Suprapubic skin (tissue), 4 donors: ENCODE measurements at places on chromosomes 3 and 15. TPM values are rescaled to one million over a fixed set of nuclear protein-coding genes. Genes with fewer than 3 reads are reported as not detected.

ATP13A5 gene
- total RNA-seq: 4.8 TPM

DNA sequence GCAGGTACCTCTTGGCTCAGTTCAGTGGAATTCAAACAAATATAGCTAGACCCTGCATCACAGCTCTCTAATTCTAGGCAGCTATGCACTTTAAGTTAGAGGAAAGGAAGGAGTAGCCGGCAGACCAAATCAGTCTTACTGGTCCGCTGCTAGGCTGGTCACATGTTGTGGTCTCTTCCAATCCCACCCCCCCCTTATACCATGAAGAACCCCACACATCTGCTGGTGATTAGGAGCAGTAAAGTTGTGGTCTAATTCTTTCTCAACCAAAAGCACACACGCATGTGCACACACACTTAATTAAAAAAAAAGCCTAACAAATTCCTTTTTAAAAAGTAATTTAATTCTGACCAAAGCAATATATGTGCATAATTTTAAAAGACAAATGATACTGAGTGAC is 16.7 kb upstream of the SH3GL3 start:
- no peak for DNase-seq
- H3K4me3 ChIP-seq: no peak overlapping the region
- H3K27ac ChIP-seq: no peak overlapping the region
- H3K36me3 ChIP-seq: no peaks in the 10 kb centered on the region
- no peaks in the 10 kb centered on the region for H3K27me3 ChIP-seq
- no peaks in the 10 kb centered on the region for H3K4me1 ChIP-seq

MUSTN1 gene
- 13.4 TPM for total RNA-seq

DNA sequence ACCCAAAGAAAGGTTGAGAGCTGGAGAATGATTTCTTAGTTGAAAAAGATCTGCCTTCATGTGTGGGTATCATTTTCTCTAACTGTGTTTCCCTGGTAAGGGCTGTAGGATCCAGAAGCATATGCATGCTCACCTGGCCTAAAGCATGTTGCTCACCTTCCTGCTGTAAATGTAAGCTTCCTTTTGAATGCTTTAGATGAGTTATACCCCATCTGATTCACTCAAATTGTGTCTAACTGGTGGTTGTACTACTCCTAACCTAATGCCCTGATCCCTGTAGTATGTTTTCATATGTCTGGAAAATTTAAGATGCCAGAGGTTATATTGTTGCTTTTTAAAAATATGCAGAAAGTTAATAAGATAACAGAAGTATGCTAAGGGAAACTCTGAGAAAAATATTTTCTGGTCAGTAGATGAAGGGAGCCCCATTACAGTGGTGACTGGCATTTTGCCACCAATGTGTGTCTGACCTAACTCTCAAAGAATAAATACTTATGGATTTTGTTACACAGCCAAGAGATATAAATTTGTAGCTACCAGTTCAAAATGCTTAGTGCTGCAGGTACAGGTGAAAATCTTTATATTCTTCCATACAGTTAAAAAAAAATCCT is 7.7 kb downstream of the FILIP1L start:
- DNase-seq: no peak
- peaks cover 49% of the 10 kb centered on the region for H3K4me1 ChIP-seq
- H3K27me3 ChIP-seq: no peaks in the 10 kb centered on the region
- no peaks in the 10 kb centered on the region for H3K36me3 ChIP-seq

CHRNA7 gene
- 1.6 TPM for total RNA-seq

DNA sequence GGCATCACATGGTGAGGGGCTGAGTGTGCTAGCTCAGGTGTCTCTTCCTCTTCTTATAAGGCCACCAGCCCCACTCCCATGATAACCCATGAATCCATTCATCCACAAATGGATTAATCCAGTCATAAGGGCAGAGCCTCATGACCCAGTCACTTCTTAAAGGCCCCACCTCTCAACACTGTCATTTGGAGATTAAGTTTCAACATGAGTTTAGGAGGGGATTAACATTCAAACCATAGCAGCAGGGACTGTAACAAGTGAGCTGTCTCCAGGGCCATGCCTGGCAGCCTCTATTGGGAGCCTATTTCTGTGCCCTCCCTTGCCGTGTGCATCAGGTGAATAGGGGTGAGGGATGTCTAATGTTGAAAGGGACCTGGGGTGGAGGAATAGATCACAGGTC is 77.5 kb downstream of the CHRD start:
- DNase-seq: no peak
- H3K27me3 ChIP-seq: no peaks in the 10 kb centered on the region
- no peaks in the 10 kb centered on the region for H3K4me1 ChIP-seq
- no peak overlapping the region for H3K27ac ChIP-seq
- H3K36me3 ChIP-seq: no peaks in the 10 kb centered on the region

- H3K4me3 ChIP-seq: no peak overlapping the region
- H3K4me1 ChIP-seq: peaks cover 2% of the 10 kb centered on the region
- no peak for DNase-seq
- H3K27ac ChIP-seq: no peak overlapping the region
Observed at GRCh38 chr3:147615035-147615434, 205.9 kb downstream of the ZIC1 start.

- no peak for DNase-seq
- peaks cover 12% of the 10 kb centered on the region for H3K4me1 ChIP-seq
- H3K27ac ChIP-seq: no peak overlapping the region
- H3K27me3 ChIP-seq: no peaks in the 10 kb centered on the region
Observed at GRCh38 chr3:143784446-143784845, 63.8 kb downstream of the SLC9A9 start.

DNA sequence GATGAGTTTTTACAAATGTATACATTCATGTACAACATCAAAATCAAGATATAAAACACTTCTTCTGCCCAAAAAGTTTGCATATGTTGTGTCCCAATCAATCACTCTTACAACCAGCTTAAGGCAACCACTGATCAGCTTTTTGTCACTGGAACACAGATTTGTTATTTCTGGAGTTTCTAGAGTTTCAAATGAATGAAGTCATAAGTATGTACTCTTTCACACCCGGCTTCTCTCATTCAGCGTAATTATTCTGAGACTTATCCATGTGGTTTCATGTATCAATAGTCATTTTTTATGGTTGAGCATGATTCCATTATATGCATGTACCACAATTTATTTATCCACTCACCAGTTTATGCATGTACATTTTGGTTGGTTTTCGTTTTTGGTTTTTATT is 53.0 kb upstream of the CORO2B start:
- no peak for DNase-seq
- H3K27me3 ChIP-seq: no peaks in the 10 kb centered on the region
- no peak overlapping the region for H3K27ac ChIP-seq
- H3K4me1 ChIP-seq: peaks cover 10% of the 10 kb centered on the region

UPK1B gene
- not detected for total RNA-seq

DNA sequence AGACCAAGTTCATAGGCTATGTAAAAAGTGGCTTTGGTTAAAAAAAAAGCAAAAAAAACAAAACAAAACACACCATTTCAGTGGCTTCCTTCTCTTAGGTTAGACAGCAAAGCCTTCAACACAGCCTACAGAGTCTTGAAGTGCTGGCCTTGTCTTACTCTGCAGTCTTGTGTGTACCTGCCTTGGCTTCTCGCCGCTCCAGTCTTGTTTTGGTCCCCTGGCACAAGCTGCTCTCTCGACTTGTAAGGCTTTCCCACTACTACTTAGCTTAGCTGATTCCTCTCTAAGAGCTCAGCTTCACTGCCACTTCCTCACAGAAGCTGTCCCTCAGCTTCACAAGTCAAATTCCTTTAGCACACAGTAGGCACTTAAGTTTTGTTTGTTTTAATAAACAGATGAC is 63.0 kb downstream of the ST3GAL6 start:
- H3K4me3 ChIP-seq: no peak overlapping the region
- peaks cover 4% of the 10 kb centered on the region for H3K36me3 ChIP-seq
- no peaks in the 10 kb centered on the region for H3K27me3 ChIP-seq
- no peak for DNase-seq

ZDHHC23 gene
- total RNA-seq: 10.0 TPM

PIAS1 gene
- 55.0 TPM for total RNA-seq

DNA sequence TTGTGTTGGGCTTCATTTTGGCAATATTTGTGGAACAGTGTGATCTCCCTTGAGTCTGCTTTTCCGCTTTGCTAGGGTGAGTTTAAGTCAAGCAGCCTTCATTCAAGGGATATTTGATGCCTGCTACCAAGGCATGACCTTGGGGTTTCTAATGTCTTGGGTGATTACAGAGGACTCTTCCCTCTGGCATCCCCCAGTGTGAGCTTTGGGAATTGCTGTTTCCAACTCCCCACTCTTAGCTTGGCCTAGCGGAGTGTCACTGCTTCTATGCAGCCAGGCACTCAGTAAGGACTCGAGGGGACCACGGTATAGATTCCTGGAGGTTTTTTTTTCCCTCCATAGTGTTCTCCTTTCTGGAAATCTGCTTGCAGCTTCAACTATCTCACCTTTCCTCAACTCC is 21.1 kb downstream of the GCNT3 start:
- H3K27ac ChIP-seq: no peak overlapping the region
- no peaks in the 10 kb centered on the region for H3K4me1 ChIP-seq
- H3K4me3 ChIP-seq: no peak overlapping the region
- peaks cover 5% of the 10 kb centered on the region for H3K36me3 ChIP-seq
- no peak for DNase-seq

DNA sequence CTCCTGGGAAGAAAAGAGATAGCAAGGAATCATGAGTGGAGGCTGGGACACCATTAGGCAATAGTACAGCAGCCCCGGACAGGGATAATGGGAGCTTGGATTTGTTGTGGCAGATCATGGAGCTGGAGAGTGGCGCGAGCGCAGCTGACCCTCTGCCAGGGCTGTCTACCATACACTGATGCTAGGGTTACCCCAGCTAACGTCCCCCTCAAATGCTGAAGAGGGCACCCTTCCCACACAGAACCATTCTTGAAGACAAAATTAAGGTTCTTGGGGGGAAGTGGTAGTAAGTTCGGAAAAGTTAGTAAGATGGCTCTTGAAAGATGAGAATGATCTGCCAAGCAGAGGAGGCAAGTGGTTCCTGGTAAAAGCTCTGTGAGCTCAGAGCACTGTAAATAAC is 61.1 kb downstream of the ST3GAL6 start:
- no peak for DNase-seq
- no peak overlapping the region for H3K4me3 ChIP-seq
- no peaks in the 10 kb centered on the region for H3K27me3 ChIP-seq
- H3K36me3 ChIP-seq: peaks cover 4% of the 10 kb centered on the region

TMEM212 gene
- not detected for total RNA-seq

GRCh38 chr3:119350114-119350513 is 55.9 kb downstream of the ARHGAP31 start:
- no peak overlapping the region for H3K4me3 ChIP-seq
- DNase-seq: no peak
- no peaks in the 10 kb centered on the region for H3K27me3 ChIP-seq
- peaks cover 14% of the 10 kb centered on the region for H3K4me1 ChIP-seq
- H3K36me3 ChIP-seq: no peaks in the 10 kb centered on the region
- peak overlapping the region; percentile 2 for H3K27ac ChIP-seq

DNA sequence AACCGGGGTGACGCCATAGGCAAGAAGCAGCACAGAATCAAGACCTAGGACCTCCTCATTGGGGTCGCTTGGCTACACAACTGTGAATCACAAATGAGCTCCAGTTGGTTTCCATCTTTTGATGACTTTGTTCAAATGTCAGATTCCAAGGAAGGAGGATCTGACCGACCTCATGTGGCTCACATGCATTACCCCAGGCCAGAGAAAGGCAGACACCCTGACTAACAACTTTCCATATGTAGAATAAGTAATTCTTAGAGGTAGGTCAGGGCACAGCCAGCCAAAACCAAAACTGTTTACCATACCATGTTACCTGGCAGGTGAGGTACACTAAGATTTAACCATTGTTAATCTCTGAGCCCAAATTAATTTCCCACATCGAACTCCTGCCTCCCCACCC is 96.5 kb downstream of the CCNL1 start:
- no peaks in the 10 kb centered on the region for H3K27me3 ChIP-seq
- H3K27ac ChIP-seq: no peak overlapping the region
- no peak overlapping the region for H3K4me3 ChIP-seq
- no peaks in the 10 kb centered on the region for H3K4me1 ChIP-seq
- H3K36me3 ChIP-seq: no peaks in the 10 kb centered on the region
- no peak for DNase-seq

DNA sequence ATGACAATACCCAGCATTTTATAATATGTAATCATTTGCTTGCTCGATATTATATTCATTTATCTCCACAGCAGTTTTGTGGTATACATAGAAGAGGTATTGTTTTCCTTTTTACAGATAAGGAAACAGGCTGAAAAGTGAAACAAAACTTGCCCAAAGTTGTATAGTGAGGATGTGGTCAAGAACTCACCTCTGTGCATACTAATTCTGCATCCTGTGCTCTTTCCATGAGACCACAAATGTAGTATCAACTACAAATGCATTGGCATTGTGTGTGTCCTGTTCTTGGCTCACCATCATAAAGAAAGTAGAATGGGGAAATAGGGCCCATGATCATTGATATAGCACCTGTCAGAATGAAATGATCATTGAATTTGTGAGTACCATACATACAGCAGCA is 167.3 kb downstream of the NECTIN3 start:
- H3K4me3 ChIP-seq: no peak overlapping the region
- no peaks in the 10 kb centered on the region for H3K36me3 ChIP-seq
- H3K27me3 ChIP-seq: no peaks in the 10 kb centered on the region
- no peak for DNase-seq

DNA sequence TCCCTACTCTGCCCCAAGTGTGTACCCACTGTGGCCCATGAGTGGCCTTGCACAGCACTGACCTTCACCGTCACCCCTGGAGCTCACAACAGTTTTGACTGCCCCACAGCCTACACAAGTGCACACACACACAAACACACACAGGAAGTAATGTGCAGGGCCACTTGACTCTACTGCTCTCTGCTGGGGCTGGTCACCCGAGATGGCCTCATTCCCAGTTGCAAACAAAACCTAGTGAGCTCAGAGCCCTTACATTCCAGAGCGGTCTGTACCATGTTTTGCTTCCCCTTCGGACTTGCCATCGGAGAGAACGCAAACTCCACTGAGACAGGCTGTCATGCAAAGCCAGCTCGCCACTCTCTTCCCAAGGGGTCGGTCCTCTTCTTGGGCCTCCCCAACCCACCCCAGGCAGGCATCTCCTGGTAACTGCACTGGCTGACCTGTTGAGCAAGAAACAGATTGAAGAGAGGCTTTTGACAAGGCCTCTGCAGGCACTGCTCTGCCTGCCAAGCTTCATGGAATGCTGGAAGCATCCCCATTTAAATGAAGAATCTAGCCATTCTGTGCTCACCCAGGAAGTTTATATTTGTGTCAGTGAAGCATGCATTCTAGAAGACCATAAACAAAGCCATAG is 232.0 kb upstream of the IGF1R start:
- H3K27ac ChIP-seq: no peak overlapping the region
- H3K27me3 ChIP-seq: peaks cover 25% of the 10 kb centered on the region
- no peaks in the 10 kb centered on the region for H3K36me3 ChIP-seq
- DNase-seq: no peak

DNA sequence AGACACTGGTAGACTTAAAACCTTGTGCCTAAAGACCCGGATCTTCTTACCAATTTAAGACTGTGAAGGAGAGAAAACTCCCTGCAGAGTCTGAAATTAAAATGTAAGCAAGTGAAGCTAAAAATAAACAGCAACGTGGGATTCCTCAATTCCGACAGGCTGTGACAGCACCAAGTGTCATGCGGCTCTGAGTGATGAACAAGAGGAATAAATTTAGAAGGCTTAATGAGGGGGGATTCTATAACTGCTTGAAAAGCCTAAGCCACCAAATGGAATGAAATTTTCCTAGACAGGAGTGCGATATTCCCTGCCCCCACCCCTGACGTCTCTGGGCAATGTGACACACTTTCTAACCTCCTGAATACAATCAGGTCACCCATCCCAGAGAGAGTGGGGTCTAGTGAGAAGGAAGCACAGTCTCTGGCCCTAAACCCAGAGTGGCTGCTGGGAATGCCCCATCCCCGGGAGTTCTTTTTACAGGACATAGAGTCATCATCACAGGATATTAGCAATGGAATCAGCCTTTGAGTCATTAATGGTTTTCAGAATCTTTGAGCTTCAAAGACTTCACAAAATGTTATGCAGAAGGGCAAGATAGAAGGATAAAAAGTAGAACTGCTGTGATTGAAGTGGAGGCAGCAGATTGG is 114.3 kb downstream of the EDEM1 start:
- no peaks in the 10 kb centered on the region for H3K36me3 ChIP-seq
- no peak overlapping the region for H3K4me3 ChIP-seq
- H3K27ac ChIP-seq: no peak overlapping the region
- no peaks in the 10 kb centered on the region for H3K4me1 ChIP-seq
